ENCODE measurements at places on chromosomes 2 and 18.

DNA sequence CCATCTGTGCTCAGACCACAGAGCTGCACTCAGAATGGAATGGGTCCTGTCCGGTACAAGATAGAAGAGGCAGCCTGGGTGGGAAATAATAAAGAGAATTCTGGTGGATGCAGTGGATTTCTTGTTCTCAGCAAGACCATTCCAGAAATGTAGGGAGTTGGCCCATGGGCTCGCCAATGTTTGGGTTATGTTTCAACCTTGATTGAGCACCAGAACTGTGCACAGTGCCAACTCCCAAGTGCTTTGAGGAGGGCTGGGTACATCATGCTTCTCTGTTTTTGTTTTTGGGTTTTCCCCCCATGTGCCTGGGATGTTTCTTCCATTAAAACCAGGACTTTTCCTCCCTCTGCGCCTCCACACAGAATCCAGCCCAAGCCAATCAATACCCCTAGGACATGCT lies 304.1 kb downstream of the TNS1 start:
- DNase-seq = no peak

DNA sequence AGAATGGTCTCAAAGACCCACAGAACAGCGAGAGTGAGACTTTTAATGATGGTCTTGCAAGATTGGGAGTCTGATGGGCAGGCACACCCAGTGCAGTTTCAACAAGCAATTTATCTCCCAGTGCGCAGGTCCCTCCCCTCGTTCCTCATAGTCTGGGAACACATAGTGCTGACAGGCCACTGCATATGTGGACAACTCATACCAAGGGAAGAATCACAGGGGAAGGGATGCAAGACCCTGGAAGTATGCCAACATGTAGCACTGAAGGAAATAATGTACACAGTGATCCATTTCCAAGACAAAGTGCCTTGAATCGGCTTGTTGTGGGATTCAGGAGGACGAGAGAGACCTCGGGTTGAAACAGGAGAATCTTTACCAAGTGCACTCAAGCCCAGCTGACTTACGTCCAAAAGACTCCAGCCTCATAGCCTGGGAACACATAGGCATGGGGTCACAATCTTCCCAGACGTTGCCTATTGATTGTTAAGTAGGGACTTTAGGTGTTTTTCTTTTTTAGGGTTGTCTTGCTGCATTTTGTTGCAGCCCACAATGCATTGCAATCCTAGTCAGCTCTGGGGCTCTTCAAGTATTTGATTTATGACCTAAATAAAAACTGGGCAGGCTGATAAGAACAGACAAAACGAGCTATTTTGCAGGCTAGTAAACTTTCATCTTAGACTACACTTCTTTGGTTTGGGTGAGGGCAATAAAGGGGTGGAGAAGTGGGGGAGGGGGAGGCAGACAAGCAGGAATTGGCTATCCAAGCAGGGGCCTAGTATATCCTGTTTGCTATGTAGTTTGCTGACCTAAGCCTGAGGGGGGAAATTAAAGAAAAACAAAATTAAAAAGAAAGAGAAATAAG lies 24.7 kb upstream of the SERPINB5 start:
- DNase-seq = no peak

DNA sequence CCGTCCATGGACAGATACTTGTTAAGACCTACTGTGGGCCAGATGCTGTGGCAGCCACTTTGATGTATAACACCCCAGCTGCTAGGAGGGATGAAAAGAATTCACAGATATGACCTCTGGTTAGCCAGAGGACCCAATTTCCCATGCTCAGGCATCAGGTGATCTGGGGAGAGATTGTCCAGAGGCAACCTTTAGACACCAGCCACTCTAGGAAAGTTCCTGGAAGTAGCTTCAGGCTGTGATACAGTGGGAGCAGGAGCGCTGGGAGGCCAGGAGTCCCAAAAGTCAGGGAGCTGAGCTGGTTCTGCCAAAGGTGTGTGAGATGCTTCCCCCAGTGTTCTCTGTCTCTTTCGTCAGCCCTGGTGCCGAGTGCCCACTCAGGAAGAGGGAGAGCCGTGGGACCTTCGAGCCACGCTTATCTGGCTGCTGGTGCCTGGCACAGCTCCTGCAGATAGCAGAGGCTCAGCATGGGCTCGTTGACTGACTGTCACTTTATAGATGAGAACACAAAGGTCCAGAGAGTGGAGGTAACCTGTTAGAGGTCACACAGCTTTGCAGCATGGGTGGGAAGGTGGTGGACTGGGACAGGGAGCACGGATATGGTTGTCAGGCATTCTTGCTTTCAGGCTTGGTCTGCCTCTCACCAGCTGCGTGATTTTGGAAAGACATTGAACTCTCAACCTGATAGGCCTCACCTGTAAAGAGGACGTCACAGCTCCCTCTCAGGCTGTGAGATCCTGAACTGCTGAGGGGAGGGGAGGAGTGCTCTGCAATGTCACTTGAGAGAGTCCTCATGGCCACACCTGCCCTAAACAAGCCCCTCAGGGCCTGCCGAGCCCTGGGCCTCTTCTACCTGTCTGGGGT lies 7.8 kb upstream of the RALB start:
- DNase-seq = no peak

DNA sequence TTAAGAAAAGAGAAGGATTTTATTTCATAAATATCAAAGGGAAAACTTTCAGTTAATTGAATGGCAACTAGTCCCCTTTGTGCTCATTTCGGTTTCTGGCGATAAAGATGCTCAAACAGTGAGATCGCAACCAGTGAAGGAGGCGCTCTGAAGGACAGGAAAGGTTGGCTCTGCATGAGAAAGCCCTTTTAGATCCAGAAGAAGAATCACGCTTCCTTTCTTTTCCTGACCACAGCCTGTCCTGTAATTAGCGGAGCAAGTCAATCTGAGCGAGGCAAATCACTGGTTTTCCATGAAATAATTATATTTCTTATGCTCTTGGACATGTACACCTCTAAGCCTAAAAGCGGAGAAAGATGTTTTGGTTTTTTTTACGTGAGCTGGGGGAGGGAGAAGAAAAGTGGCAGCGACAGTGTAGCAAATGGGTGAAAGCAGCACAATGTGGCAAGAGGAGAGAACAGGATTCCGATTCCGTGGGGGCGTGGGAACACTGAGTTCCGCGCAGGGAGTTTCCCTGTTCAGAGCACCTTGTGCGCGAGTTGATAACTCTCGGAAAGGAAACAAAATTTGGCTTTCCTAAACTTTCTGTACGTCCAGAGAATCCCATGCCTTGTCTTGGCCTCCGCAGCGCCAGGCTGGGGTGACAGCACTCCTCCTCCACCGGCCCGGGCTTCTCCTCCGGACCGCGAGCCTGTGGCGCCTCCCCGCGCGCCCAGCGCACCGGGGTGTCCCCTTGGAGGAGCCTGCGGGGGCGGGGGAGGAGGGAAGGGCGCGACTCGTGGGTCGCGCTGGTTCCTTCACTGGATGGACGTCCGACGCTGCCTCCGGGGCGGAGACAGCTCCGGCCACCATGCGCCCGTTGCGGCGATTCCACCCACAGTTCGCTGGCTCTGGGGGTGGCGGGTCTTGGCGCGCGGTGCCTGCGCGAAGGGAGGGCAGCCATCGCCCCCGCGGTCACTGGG lies 620 bp upstream of the SLC9A2 start:
- DNase-seq = no peak

DNA sequence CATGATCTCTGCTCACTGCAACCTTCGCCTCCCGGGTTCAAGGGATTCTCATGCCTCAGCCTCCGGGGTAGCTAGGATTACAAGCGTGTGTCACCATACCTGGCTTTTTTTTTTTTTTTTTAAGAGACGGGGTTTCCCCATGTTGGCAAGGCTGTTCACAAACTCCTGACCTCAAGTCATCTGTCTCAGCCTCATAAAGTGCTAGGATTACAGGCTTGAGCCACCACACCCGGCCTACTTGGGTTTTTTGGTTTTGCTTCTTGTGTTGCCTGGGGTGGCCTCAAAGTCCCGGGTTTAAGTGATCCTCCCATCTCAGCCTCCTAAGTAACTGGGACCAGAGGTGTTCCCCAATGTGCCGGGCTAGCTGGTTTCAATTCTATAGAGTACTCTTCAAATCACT lies 64.6 kb downstream of the NAPG start:
- no peak for DNase-seq

GRCh38 chr2:54915101-54915500 lies 135.2 kb downstream of the RTN4 start:
- no peak for DNase-seq

DNA sequence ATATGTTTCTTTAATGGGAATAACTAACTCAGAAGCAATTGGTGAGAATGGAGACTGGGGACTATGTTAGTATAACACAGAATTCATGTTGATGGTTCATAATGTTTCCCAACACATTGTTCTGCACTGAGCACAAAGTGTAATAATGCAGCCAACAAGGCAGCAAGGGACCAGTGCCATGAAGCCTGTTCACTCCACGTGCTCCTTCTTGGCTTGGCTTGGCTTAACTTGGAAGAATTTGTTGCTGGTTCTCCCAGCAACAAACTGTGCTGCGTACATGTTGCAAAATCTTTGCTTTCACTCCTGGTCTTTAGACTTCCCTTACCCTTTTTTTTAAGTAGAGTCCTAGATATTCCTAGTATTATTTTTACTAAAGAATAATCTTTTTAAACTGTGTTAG lies 129.7 kb downstream of the MAP3K20 start:
- DNase-seq = no peak

DNA sequence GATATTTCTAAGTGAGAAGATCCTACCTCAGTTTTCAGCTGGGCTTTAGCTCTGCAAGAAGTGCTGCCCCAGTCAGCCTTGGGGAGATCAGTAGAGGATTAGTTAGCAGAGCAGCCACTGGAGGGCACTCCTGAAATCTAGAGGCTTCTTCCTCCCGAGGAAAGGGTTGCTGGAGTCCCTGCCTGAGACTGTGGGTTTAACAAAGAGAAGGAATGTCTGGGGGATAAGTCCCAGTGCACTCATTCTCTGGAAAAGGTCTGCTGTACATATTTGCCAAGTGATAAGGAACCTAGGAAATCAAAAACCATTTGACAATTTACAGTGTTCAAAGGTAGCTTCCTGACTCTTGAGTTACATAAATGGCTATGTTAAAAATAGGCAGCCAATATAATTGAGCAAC lies 207.2 kb downstream of the SLC8A1 start:
- no peak for DNase-seq

- DNase-seq = no peak
Measured at GRCh38 chr2:161843936-161844335, 219.7 kb downstream of the SLC4A10 start.

DNA sequence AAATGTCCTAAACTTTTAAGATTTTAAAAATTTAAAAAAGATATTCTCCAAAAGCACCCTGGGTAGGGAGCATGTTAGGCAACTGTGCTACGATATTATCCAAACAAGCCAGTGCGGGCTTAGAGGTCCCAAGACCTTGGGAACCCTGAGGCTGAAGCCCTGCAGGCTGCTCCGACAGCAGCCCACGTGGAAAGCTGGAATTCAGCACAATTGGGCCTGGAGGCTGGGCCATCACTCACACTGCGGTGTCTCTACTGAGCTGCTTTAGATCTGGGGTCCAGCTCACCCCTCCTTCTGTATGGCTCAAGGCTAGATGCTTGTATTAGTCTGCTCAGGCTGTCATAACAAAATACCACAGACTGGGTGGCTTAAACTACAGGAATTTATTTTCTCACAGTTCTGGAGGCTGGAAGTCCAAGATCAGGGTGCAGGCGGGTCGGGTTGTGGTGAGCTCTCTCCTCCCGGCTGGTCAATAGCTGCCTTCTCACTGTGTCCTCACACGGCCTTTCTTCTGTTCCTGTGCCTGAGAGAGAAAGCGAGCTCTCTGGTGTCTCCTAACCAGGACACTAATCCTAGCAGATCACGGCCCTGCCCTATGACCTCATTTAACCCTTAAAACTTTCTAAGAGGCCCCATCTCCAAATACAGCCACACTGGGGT lies 42.5 kb downstream of the DPYSL5 start:
- DNase-seq = no peak

GRCh38 chr2:156896294-156896693 lies 361.2 kb upstream of the GALNT5 start:
- DNase-seq = no peak

GRCh38 chr2:46146866-46147502 lies 150.2 kb upstream of the EPAS1 start:
- no peak for DNase-seq

- no peak for DNase-seq
Measured at GRCh38 chr2:239803766-239804115, 221.4 kb downstream of the NDUFA10 start.

DNA sequence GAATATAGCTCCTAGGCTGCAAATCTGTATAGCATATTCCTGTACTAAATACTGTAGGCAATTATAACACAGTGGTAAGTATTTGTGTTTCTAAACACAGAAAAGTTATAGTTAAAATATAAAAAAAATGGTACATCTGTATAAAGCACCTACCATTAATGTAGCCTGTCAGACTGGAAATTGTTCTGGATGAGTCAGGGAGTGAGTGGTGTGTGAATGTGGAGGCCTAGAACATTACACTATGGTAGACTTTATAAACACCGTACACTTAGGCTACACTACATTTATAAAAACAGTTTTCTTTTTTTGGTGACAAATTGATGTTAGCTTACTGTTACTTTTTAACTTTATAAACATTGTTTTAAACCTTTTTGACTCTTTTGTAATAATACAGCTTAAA lies 226.3 kb downstream of the CCDC85A start:
- DNase-seq = no peak

- no peak for DNase-seq
Measured at GRCh38 chr2:237863689-237864443, 4.4 kb downstream of the RAMP1 start.

- no peak for DNase-seq
Measured at GRCh38 chr2:146259816-146260215, 1585.0 kb upstream of the ACVR2A start.

DNA sequence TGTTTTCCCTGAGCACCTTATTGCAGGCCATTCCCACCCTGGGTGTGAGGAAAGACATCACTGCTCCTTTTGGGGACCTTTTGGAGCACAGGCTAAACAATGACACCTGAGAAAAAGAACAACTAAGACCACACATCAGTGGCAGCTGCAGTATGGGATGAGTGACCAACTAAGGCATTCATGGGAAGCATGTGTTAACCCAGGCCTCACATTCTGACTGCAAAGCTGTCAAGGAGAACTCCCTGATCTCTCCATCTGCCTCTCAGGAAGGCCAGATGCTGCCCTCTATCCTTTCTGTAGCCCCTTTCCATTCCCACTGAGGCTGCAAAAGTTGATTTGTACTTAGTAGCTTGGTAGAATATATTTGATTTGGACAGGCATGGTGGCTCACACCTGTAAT lies 277.7 kb upstream of the FBXO11 start:
- no peak for DNase-seq

DNA sequence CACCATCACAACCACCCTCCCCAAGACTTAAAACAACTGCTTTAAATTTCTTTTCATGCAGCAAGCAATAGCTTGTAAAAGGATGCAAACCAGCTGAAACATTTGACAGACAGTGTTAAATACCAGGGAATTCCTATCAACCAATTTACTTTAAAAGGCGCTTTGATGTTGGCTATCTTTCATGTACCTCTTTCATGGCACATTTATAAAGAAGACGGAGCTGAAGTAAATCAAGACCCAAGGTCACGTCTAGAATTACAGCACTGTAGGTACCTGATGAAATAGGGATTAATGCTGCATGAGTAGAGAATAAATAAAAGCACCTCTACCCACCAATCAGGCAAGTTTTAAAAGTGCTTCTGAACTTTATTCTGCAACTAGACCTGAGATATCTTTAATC lies 78.9 kb downstream of the SRBD1 start:
- no peak for DNase-seq
